ENCODE measurements at places on chromosomes 7 and 10. TPM values are rescaled to one million over a fixed set of nuclear protein-coding genes. Genes with fewer than 3 reads are reported as not detected.

- DNase-seq: no peak
Measured at GRCh38 chr10:79342811-79343561, 4.3 kb upstream of the PPIF start.

DNA sequence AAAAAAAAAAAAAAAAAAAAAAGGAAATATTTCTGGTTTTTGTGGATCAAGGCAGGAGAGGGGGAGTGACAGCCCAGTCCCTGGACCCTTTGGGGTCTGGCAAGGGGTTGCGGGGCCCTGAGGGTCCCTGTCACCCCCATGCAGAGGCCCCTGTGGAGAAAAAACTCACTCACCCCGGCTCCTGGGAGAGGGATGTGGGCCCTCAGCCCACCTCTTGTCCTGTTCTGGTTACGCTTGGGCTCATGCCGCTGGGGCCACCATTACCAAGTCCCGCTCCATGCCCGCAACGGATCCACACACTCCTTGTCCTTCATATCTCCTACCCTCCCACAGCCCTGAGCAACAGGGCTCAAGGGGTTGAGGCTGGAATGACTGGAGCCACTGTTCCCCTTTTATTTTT, 1.0 kb upstream of the TMEM184A start:
- DNase-seq: no peak

GRCh38 chr10:110395350-110396283, 90.9 kb upstream of the SMNDC1 start:
- DNase-seq: no peak

DNA sequence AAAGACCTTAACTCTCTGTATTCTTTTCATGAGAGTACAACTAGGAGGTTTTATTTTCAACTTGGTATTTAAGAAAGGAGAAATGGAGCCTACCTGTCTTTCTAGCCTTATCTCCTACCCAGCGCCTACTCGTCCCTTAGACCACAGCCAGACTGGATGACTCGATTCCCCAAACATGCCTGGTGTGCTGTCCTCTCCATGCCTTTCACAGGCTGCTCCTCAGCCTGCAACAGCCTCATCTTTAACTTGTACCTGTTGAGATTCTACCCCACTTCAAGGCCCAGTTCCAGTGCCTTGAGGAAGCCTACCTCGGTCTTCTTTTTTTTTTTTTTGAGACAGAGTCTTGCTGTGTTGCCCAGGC, 29.4 kb downstream of the CPA1 start:
- DNase-seq: no peak

- DNase-seq: no peak
Measured at GRCh38 chr10:80630324-80630723, 92.6 kb downstream of the SH2D4B start.

- DNase-seq: no peak
Measured at GRCh38 chr7:4745265-4745919, 30.0 kb upstream of the AP5Z1 start.

- no peak for DNase-seq
Measured at GRCh38 chr10:118383063-118383689, 41.1 kb upstream of the FAM204A start.

GRCh38 chr7:44259547-44260457, 59.0 kb downstream of the YKT6 start:
- DNase-seq: no peak

GRCh38 chr7:29076631-29077030, 69.7 kb downstream of the CPVL start:
- no peak for DNase-seq

GRCh38 chr7:32250471-32251260, 180.5 kb upstream of the PDE1C start:
- DNase-seq: no peak

GRCh38 chr7:106466867-106467266, 182.1 kb upstream of the NAMPT start:
- DNase-seq: no peak

DNA sequence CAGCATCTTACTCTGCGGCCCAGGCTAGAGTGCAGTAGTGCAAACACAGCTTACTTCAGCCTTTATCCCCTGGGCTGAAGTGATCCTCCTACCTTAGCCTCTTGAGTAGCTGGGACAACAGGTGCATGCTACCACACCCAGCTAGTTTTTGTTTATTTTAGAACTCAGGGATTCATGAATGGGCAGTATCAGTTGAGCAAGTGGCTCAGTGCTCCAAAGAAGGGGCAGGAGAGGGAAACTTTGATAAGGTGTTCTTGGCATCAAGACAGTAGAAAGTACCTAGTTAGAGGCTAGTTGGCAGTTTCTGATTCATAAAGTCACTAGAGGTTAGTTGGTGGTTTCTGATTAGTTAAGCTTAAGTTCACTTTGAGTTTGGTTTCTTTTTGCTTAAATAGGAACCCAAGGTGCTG, 18.4 kb downstream of the TRIM24 start:
- DNase-seq: no peak

DNA sequence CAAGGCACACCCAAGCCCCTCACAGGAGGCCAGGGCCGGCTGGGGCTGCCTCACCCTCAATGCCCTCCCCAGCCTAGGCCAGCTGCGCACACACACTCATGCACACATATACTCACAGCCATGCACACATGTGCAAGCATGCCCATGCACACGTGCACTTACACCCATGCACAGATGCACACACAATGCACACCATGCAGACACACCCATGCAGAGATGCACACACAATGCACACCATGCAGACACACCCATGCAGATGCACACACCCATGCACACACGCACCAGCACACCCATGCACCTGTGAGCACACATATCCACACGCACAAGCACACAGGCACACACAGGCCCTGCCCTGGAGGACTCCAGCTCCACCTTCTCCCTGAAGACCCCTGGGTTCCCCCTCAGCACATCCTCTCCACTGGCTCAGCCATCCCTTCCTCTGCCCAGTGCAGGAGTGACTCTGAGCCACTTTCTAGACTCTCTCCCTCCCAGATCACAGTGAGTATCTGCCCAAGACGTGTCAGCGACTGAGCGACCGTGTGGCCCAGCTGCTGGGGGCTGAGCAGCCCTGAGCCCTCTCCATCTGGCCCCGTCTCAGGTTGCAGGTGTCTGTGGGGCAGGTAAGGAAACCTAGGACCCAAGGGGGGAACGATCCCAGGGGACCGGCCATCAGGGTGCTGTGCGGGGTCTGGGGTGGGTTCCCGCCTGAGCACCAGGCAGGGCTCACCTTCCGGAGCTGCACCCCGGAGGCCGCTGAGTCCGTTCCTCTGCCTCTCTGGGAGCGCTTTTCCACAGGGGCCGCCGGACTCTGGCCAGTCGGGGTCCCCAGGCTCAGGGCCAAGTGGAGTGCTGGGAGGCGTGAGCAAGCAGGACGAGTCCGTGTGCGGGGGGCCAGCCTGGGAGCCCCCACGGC, 25.8 kb downstream of the AP5Z1 start:
- no peak for DNase-seq

- no peak for DNase-seq
Measured at GRCh38 chr7:95318501-95319100, 5.7 kb downstream of the PON1 start.

- DNase-seq: no peak
Measured at GRCh38 chr10:118209215-118209614, 132.9 kb downstream of the FAM204A start.

DNA sequence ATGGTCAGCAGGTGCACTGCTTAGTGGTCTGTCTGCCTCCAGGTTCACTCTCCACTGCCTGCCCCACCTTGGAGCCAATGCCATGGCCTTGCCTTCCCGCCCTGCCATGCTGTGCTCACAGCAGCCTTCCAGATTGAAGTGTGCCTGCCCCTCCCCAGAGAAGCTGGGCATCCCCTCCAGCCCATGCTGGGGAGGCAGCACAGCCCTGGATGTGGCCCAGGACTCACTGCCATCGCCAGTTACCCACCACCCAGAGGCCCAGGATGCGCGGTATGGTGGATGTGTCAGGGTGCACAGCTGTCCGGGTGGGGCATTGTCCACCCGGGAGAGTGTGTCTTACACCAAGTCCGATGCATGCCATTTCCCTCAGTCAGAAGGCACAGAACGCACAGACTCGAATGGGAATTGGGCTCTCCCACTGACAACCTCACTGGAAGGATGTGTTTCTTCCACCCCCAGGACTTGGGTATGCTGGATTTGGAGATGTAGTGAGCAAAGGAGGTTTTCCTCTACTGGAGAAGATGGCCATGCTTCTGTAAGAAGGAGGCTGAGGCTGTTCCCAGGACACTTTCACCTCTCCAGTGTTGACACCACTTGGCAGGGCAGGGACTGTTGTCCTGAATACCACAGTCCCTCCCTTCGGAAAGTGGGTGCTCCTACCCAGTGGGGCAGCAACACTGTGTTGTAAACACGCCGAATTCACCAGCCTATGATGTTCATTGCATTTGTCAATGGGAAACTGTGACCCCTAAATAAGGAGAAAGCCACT, 122.0 kb downstream of the ADARB2 start:
- no peak for DNase-seq

DNA sequence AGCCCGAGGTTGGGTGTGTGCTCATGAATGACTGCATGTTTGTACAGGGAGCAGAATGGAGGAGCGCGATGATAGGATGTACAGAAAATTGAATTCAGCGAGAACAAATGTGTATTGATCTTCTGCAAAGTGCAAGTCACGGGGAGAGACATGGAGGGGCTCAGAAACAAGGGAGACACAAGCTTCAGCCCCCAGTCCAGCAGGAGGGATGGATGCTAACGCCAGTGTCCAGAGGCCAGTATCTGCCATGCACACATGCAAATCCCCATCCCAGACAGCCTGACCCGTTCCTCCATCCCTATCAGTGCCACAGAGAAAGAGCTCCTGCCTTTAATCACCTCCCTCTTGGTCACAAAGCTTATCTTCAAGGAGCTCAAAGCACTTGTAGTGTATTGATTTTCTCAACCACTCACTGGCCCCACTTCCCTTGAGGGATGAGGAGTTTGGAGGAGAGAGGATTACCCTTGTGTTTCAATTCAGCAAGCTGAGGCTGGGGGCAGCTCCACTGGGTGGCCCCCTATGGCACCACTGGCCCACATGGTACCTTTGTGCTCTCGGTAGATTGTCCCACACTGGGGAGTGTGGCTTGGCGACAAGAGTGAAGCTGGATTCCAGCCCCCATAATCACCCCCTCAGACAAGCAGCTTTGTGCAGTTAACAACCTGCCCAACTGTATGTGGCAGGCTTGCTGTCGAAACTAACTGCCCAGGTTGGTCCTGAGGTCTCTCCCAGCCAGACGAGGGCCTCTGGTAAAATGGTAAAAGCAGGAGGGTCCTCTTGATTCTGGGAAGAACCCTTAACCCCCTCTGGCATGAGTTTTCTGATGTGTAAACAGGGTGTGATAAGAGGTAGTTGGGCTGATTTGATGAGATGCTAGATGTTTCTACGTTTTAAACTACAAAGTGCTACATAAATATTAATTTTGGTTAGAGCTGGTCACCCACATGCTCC, 151.6 kb upstream of the UNC5B start:
- DNase-seq: no peak

DNA sequence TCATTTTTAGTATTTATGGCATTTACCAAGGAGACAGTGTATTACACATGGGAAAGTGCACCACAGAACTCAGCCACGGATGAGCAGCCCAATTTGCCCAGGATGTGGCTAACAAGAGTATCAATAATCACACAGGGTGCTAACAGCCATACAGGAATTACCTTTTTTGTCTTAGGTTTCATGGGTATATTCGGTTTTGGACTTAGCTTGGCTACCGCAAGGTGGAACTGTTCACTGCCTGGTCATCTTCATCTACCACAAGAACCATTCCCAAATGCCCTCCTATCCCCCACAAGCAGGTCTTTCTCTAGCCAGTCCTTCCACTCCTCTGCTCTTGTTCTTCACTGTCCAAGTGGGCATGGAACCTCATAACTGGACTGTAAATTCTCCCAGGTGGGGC, 6.0 kb downstream of the PDLIM1 start:
- DNase-seq: no peak

DNA sequence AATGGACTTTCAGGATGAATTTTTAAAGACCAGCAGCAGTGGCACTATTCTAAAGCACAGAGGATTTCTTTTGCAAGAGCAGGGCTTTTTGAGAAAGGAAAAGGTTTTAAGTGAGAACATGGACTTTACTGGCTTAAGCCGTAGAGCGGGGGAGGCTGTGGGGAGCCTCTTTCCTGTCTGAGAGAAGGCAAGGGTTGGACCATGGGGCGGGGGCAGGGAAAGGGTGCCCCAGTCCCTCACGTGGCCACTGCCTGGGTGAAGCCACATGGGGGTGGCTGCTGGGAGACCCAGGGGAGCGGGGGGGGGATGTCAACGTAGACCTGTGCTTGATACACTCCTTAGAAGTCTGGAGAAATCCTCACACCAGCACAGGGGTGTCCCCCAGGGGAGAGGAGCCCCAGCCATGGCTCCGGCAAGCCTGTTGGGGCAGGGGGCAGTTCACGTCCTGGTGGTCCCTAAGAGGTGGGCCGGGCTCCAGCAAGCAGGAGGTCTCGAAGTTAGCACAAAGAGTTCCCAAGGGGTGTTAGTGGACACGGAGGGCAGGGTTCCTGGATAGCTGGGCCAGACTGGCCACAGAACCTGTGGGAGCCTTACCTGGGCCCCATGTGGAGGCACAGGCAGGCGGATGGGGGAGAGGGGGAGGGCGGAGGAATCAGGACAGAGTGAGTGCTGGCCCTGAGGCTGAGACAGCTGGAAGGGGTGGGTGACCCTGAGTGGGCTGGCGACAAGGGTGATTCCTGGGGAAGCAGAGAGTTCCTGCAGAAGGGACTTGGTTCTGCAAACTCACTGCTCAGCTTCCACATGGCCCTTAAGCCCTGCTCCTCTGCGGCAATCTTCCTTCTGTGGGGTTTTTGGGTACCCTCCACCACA, 36.9 kb upstream of the ELFN1 start:
- no peak for DNase-seq

DNA sequence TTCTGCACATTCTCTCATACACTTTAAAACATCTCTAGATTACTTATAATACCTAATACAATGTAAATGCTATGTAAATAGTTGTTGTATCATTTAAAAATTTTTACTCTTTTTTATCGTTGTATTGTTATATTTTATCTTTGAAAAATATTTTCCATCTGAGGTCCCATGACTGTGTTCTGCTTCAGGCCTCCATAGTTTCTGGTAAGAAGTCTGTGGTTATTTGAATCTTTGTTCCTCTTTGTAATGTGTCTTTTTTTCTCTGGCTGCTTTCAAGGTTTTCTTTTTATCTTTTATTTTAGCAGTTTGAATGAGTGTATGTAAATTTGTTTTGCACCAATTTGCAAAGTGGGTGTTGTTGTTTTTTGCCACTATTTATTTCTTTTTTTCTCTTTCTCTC, 263.1 kb downstream of the RPS24 start:
- DNase-seq: no peak

DNA sequence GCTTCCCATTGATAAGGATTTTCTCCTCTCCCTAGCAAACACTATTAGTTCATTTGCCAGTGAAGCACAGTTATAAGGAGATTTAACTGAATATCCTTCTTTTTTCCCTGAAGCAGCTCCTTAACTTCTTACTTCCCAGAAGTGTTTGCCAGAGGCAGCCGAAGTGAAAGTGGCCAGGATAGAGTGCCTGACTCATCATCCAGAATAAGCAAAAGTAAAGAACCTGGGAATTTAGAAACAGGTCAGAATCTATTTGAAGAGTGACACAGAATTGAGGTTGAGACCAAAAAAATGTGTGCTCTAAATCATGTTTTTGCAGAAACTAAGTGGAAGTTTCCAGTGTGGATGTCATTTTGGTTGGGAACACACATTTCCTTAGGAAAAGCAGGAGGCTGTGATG, 249.6 kb upstream of the VWC2 start:
- no peak for DNase-seq

The MORN4 gene
- 9.9 TPM for total RNA-seq

The CABCOCO1 gene
- not detected for total RNA-seq

The SEC31B gene
- total RNA-seq: 20.6 TPM

The GBX1 gene
- total RNA-seq: not detected

The DNAJC1 gene
- 26.4 TPM for total RNA-seq

The UPK3B gene
- total RNA-seq: 3.7 TPM

The MEPCE gene
- 37.0 TPM for total RNA-seq

The GALNT17 gene
- total RNA-seq: 65.4 TPM

Data from sciatic nerve (tissue), 2 donors.